ENCODE measurements at places on chromosomes 4 and X.

DNA sequence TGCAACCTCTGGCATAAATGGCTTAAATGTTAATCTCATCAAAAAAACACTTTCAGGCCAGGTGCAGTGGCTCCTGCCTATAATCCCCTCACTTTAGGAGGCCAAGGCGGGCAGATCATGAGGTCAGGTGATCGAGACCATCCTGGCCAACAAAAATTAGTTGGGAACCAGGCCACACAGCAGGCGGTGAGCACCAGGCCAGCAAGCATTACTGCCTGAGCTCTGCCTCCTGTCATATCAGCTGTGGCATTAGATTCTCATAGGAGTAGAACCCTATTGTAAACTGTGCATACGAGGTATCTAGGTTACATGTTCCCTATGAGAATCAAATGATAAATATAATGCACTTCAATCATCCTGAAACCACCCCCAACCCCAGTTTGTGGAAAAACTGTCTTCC lies 125.8 kb downstream of the LRBA start:
- DNase-seq: no peak

GRCh38 chr4:4268776-4269175 lies 20.8 kb upstream of the TMEM128 start:
- DNase-seq: no peak

DNA sequence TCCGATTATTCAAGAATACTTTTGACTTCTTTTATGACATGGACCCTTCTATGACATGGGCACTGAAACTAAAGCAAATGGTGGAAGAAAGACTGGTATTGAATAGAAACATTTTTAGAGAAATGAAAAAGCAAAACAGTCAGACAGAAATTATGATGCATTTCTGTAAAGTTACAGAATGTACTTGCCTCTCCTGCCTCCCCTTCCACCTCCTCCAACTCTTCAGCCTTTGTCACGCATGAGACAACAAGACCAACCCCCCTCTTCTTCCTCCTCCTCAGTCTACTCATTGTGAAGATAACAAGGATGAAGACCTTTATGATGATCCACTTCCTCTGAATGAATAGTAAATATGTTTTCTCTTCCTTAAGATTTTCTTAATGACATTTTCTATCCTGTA lies 46.3 kb upstream of the HUWE1 start:
- no peak for DNase-seq

GRCh38 chr4:37665333-37666320 lies 20.5 kb downstream of the RELL1 start:
- no peak for DNase-seq

GRCh38 chrX:15475021-15475420 lies 18.1 kb downstream of the PIR start:
- DNase-seq: no peak

DNA sequence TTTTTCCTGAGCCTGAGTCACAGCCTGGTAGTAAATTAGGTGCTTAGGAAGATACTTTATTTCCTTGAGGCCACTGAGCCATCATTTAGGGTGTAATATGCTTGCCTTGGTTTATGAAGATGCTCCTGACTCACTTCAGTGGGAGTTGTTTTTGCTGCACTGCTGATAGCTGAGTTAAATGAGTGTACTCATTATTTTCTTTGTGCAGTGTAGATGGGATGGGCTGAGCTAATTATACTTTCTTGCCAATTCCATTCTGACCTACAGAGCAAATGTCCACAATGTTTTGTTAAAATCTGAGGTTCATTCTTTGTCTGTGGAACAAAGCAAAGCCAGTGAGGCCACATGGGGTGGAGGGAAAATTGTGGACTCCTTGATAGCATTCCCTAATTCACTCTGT lies 60.0 kb downstream of the FGF13 start:
- DNase-seq: no peak

GRCh38 chrX:123422875-123423274 lies 238.8 kb downstream of the GRIA3 start:
- peak; percentile 8 for DNase-seq

GRCh38 chrX:132216806-132217202 lies 2.4 kb downstream of the RAP2C start:
- DNase-seq: no peak

DNA sequence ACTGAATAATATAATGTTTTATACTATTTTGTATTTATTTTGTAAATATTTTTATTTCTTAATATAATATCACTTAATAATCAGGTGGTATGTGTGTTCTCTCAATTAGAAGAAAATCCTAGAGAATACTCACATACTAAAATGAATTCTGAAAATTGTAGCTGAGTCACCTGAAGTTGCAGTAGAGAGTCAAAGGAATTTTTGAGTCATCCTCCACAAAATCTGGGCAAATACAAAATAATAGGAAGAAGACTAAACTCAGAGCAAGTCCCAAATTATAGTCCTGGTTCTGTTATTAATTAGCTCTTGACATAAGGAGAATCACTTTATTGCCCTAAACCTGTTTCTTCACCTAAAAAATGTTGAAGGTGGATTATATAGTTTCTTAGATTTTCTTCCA lies 57.8 kb downstream of the SPATA4 start:
- DNase-seq: no peak

- peak; percentile 19 for DNase-seq
Measured at GRCh38 chrX:69093960-69094871, 71.0 kb downstream of the PJA1 start.

- DNase-seq: no peak
Measured at GRCh38 chr4:118845552-118846050, 9.7 kb upstream of the SEC24D start.

DNA sequence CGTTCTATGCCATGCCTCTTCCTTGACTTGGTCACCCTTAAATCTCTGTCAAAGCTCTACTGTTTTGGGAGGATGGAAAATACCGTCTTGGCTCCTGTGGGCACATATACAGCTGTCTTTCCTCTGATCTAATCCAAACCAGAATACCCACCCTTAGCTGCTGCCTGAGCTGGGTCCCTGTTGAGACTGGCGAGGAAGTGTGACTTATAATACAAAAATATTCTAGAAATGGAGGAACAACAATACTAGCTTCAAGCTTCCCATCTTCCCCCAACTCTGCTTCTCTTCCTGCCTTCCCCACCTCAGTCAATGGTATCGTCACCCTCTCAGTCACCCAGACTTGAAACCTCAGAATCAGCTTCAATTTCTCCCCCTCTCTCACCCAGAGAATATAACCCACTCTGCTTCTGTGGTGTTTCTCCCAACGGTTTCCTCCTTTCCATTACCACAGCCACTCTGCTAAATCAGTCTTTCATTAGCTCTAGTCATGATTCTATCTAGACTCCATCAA lies 599 bp upstream of the IL2RG start:
- DNase-seq: no peak

- no peak for DNase-seq
Measured at GRCh38 chrX:72306851-72307645, 1.3 kb upstream of the CITED1 start.

GRCh38 chrX:135513130-135513515 lies 7.3 kb upstream of the INTS6L start:
- no peak for DNase-seq

DNA sequence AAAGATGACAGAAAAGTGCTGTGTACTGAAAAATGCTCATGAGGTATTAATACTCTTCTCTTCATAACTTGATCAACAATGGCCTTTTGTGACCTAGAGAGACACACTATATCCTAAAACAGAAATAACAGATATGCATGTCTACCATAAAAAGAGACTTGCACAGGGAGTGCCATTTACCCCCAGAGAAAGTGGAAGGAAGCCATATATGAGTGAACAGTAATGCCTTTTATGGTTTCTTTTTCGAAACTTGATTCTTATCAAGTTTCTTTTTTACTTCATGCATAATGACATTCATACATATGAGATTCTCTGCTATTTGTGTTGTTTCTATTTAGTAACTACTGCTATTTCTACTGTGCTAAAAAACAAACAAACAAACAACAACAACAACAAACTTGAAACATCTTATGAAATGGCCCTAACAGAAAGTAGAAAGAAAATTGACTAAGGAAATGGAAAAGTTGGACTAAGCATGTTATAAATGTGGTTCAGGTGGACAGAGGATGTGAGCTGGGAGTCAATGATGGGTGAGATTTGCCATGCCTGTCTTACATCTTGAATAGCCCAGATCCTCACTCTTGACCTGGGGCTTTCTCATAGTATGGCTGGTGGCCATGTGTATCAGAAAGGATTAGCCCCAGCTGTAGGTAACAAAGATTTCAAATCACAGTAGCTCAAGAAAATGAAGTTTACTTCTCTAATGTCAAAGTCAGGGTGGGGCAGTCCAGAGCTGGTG lies 43.8 kb downstream of the GEMIN8 start:
- DNase-seq: no peak

- DNase-seq: no peak
Measured at GRCh38 chr4:5379895-5380294, 328.5 kb downstream of the EVC2 start.

- no peak for DNase-seq
Measured at GRCh38 chrX:111114806-111115205, 18.8 kb downstream of the PAK3 start.

- DNase-seq: no peak
Measured at GRCh38 chr4:157389741-157390140, 169.2 kb downstream of the GRIA2 start.

DNA sequence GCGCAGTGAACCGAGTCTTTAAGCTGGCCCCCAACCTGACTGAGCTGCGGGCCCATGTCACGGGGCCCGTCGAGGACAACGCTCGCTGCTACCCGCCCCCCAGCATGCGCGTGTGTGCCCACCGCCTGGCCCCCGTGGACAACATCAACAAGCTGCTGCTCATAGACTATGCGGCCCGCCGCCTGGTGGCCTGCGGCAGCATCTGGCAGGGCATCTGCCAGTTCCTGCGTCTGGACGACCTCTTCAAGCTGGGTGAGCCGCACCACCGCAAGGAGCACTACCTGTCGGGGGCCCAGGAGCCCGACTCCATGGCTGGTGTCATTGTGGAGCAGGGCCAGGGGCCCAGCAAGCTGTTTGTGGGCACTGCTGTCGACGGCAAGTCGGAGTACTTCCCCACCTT lies 2.2 kb downstream of the PLXNA3 start:
- no peak for DNase-seq

- no peak for DNase-seq
Measured at GRCh38 chr4:64767547-64767946, 358.3 kb upstream of the TECRL start.

DNA sequence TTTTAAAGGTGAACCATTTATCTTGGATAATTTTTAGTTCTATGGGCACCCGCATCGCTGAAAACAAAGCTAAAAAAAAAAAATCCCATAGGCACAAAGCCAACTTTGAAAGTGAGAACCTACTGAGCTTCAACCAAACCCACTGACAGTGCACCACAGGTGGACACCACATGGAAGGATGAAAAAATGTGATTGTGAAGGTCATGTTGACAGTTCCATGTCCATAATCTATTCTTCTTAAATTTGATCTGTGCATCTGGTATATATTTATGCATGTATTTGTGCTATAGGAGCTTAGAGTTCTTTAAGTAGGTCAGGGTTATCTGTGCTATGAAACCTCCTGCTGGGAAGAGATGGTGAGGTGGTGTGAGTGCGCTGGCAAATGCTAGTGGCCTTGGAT lies 374.3 kb downstream of the SPRY1 start:
- DNase-seq: no peak

- no peak for DNase-seq
Measured at GRCh38 chr4:88275516-88275915, 8.8 kb downstream of the PPM1K start.

- no peak for DNase-seq
Measured at GRCh38 chrX:15676886-15677285, 12.3 kb upstream of the CLTRN start.

DNA sequence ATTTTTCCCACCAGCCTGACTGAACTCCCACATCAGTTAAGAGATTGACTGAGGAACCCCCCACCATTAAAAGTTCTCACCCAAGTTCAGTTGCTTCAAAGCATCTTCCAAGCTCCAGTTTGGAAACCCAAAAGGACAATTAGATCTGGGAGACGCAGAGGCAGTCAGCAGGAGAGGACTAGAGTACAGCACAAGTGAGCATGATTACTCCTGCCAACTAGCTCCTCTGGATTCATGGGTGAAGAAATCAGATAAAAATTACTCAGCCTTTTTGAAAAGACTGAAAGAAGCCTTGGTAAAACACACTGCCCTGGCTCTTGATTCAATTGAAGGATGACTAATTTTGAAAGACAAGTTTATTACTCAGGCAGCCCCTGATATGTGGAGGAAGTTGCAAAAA lies 297.5 kb downstream of the ADAM29 start:
- DNase-seq: no peak

DNA sequence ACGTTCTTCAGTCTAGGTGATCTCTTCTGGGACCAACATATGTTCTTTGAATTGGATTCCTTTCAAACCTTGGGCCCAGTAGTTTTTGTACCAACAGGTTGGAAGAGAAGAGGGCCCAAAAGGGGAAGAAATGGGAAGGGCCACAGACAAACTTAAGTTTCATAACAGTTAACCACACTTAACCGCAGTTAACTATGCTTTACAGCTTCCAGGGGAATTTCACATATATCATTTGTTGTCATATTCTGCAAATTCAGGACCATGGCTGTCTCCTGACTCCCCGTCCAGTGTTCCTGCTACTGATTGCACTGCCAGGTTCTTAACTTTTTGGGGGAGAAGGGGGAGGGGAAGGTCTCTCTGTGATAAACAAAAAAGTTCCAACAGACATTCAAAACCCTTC lies 34.6 kb downstream of the RTL5 start:
- no peak for DNase-seq

DNA sequence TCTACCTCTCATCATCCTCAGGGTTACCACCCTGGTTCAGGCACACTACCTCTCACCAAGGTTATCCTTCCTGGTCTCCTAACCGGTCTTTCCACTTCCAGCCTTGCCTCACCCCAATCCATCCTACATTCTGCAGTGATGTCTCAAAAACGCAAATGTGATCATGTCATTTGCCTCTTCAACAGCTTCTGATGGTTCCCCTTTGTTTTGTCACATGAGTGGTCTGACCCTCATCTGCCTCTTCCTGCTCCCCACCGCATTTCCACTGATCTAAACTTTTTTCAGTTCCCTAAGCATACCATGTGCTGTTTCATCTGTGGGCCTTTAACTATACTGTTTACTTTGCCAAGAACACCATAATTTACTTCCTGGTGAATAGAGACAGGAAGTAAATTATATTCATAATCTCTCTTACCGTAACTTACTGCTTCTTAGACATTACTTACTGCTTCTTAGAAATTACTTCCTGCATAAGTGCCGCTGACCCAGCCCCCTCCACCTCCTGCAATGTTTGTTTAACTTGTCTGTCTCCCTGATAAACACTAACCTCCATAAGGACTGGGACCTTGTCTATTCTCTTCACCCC lies 27.1 kb upstream of the NSUN7 start:
- DNase-seq: no peak

- no peak for DNase-seq
Measured at GRCh38 chrX:132171478-132171877, 43.7 kb upstream of the FRMD7 start.

DNA sequence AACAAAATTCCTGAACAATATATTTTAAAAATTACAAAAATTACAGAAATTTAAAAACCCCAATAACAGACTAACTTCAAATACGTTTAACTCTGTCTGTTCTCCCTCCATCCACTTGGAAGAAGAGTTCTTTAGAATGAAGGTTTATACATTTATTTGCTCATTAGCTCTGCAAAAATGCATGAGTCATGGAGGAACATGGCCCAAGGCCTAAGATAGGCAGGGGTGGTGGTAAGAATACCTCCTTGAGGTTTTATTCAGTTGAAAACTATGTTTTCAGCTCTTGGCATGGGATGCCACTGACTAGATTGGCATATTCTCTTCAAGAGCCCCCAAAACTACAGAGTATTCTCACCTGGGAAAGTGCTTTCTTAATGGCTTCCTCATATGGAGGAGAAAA lies 8.8 kb upstream of the LRRC66 start:
- peak; percentile 49 for DNase-seq

All from non-pigmented ciliary epithelial cell (primary cell).